ENCODE measurements at places on chromosomes 11 and 22.

- DNase-seq = no peak
These were observed 49.5 kb downstream of the ARFGAP2 start for GRCh38 chr11:47127213-47127612.

DNA sequence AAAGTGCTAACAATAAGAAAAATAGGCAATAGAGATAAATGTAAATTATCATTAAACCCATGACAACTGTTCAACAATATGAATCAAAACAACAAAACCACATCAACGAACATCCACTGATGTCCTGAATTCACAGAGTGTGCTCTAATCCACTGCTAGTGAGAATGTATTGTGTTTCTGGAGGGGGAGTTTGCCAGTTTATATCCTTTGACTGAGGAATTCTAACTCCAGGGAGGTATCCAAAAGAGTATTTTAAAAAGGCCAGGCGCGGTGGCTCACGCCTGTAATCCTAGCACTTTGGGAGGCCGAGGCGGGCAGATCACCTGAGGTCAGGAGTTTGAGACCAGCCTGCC is 1.7 kb upstream of the WEE1 start:
- no peak for DNase-seq

DNA sequence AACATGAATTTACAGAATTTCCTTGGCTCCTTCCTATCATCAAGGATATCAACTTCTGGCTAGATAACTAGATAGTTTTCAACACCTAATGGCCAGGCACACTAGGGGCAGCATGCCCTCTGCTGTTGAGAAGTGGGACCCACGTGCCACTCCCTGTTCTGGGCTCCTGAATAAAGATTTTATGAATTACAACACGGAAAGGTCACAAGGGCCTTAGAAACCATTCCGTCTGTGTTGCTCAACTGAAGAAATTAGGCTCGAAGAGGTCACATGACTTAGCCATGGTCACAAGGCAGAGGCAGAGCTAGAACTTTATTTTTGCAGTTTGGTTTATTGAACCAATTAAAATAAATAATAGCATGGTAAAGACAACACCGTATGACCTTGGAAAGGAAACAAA is 36.0 kb downstream of the PRCP start:
- peak; percentile 91 for DNase-seq

DNA sequence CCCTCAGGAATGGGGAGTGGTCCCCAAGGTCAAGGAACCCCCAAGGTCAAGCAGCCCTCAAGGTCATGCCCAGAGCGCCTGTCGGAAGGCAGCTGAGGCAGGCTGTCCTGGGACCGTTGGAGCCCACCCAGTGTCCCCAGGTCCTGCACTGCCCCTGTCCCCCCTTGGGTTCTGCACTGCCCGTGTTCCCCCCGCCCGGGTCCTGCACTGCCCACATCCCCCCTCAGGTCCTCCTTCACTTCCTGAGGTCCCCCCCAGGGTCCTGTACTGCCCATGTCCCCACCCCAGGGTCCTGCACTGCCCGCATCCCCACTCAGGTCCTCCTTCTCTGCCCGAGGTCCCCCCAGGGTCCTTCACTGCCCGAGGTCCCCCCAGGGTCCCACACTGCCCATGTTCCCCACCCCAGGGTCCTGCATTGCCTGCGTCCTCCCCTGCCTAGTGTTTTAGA is 1073.0 kb downstream of the BRD1 start:
- no peak for DNase-seq

DNA sequence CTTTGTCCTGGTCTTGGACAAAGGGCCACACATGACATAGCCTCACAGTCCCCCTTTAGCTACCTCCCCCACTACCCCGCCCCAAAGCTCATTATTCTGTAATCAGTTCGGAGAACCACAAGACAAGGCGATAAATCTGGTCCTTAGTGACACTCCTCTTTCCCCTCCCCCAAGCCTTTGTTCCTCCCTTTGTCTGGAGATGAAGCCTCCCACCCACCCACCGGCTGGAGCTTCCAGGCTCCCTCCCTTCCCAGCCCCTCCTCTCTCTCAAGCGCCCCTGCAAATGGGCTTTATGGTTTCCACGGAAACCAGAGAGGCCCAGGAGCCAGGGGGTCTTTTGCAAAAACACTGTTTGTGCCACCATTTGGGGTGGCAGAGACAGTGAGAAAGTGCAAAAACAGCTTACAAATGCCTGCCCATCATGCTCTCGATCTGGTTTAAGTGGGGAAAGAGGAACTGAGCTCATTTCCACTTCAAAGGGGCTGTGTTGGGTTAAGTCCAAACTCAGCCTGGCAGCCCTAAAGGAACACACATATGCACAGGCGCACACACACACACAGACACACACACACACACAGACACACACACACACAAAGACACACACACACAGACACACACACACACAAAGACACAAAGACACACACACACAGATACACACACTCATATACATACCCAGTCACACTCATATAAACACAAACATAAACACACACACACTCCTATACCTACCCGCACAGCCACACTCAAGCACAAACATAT is 23.5 kb downstream of the APLNR start:
- no peak for DNase-seq

GRCh38 chr22:35521358-35522224 is 19.0 kb upstream of the RASD2 start:
- DNase-seq = no peak

GRCh38 chr11:85934596-85935169 is 79.5 kb downstream of the CCDC83 start:
- DNase-seq = no peak

DNA sequence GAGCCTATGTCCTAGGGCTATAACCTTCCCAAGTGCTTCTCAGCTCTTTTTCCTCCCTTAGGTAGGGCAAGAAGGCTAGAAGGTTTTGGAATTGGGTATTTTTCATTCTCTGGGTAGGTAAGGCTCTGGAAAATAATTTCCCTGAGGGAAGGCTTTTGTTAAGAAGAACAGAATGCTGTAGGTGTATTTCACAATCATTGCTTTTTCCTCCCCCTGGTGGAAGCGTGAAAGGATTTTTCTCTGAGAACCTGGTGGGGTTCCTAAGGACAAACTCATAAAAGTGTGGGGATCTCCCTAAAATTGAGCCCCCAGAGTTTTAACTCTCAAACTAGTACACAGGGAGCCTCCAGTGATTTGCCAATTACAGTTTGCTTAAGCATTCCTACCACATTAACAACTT is 41.1 kb upstream of the NARS2 start:
- DNase-seq = no peak

- DNase-seq = no peak
These were observed 8.6 kb downstream of the KCNC1 start for GRCh38 chr11:17743026-17743807.

- no peak for DNase-seq
These were observed 27.4 kb upstream of the SYT8 start for GRCh38 chr11:1807264-1807995.

GRCh38 chr11:46918083-46918787 is at the start of gene LRP4:
Gene LRP4 (minus strand): TSS chr11:46918550. CDS start chr11:46918379, 171 bp downstream.
- no peak for DNase-seq

GRCh38 chr22:25193548-25193947 is 6.1 kb upstream of the CRYBB3 start:
- no peak for DNase-seq

- DNase-seq = no peak
These were observed 35.3 kb downstream of the PPM1F start for GRCh38 chr22:21917181-21917958.

GRCh38 chr22:24810043-24810749 is 4.2 kb downstream of the SGSM1 start:
- peak; percentile 92 for DNase-seq

GRCh38 chr22:29308791-29309262 is 2.4 kb downstream of the GAS2L1 start:
- DNase-seq = no peak

GRCh38 chr11:66388780-66389386 is 17.3 kb upstream of the SLC29A2 start:
- DNase-seq = peak; percentile 59

DNA sequence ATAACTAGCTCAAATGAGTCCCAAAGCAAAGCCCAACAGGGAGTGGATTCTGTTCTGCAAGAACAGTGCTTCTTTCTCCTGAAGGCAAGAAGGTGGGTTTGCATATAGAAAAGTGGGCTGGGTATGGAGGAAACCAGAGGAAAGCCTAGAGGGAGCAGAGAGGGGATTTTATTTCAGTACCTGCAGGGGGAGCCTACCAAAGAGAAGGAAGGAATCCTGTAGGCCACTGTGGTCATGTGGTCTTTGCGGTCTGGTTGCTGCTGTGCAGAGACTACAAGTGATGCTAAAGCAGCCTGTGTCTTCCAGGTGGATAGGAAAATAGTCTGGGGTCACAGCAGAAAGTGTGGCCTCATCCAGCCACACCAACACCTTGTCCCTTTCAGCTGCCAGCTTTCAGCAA is 33.2 kb upstream of the ZBTB16 start:
- no peak for DNase-seq

- DNase-seq = no peak
These were observed 21.7 kb downstream of the TPST2 start for GRCh38 chr22:26568207-26568706.

GRCh38 chr11:126683766-126684728 is 316.5 kb downstream of the KIRREL3 start:
- DNase-seq = no peak

GRCh38 chr22:43186272-43187170 is at the start of gene TTLL12:
Gene TTLL12 (minus strand): TSS chr22:43187134. CDS start chr22:43187069, 65 bp downstream.
- peak; percentile 16 for DNase-seq

GRCh38 chr11:2621894-2622293 is 77.9 kb downstream of the KCNQ1OT1 start:
- no peak for DNase-seq

DNA sequence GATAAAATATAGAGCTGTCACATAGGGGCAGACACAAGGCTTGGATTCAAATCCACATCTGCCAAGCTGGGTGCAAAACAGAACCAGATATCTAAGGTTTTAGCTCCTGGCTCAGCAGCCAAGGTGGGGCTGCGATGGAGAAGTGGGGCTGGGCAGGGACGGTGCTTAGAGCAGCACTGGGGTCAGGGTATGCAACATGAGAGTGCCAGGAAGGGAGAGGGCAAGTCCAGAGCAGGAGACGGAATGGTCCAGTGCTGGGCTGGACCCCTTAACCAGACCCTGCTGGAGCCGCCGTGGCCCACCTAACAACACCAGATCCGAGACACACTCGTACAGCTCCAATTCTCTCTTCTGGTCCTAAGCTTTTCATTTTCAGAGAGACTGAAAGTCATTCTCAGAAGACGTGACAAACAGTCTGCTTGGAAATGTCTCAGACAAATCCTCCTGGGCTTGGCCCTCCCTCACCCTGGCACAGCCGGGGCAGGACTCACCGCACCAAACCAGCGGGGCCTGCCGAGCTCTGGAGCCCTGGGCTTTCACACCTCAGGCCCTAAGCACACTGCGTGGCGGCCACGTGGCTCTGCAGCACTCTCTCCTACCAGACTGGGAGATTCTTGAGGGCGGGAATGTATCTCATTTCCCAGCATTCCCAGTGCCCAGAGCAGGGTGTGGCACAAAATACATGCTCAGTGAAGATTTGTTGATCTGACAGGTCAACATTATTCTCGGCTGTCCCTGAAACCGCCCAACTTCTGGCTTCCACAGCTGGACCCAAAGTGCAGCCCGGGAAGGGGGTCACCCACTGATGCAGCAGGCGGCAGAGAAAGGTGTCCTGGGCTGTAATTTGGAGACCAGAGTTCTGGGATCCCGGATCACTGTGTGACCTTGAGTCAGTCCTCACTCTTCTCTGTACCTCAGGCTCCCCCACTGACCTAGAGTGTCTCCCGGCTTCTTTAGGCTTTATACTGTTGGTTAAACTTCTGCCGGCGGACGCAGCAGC is 11.6 kb downstream of the LRRC32 start:
- DNase-seq = no peak

- DNase-seq = no peak
These were observed 1.9 kb downstream of the OR52M1 start for GRCh38 chr11:4546878-4547277.
